HFF-Myc (cell line): ENCODE measurements at places on chromosomes 3 and 15.
A peak's percentile ranks its signal among the peaks of the same experiment; 100 is the strongest.

DNA sequence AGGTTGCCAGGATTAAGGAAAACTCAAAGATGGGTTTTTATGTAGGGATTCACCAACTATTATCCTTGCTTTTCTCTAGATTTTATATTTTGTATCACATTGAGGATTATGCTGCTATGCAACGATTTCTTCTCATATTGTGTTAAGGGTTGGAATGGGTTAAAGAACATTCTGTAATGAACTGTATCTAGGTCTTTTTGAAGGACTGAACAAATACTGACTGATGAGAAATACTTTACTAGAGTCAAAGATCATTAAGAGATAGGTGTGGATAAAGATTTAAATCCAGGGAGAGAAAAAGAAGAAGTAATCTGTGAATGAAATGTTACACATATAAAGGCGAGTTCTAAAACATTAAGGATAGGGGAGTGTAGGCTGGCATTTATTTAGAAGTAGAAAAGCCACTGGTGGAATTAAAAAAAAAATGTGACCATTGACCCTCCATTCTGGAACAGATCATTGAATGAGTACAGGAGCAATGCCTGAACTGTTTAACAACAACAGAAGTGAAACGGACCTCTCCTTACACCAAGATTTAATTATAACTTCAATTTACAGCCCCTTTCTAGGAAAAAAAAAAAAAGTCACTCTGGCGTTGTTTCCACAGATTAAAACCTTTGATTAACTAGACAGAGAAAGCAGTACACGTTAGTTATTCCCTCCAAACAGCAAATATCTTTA is 39.2 kb downstream of the PROS1 start:
- no peak for DNase-seq

- no peak for DNase-seq
These were observed 11.2 kb downstream of the ANXA2 start for GRCh38 chr15:60386615-60387014.

DNA sequence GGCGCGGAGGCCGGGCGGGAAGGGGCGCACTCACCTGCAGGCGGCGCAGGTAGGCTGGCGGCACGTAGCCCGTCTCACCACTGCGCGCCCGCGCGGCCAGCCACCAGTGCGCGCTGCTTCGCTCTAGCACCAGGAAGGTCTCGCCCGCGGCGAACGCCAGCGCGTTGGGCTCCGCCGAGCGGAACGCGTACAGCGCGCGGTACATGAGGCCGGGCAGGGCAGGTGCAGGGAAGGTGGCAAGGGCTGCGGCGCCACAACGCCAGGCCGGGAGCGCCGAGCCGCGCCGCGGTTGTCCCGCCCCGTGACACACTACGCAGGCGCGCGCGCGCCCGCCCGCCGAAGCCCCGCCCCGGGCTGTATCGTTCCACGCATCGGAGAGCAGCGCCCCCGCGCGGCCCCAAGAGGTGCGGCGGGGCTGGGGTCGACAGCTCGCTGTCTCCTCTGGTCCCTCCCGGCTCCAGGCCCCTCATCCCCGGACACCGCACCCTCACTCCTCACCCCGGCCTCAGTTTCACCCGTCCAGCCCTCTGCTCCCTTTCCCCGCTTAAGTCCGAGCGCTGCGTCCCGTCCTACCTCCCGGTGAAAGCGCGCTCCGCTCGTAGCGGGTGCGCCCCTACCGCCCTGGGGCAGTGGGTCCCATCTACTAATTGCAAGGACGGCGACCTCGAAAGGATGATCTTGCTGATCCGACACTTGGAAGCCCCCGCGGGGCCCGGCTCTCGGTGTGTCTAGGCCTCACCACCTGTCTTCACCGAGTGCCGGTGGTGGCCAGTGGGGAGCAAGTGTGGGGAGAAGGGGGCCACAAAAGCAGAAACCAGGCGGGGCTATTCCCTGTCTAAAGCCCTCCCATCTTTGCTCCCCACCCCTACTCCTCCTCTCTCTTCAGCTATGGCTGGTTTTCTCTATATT is at the start of gene NCKIPSD:
TSS of gene NCKIPSD (minus strand) at position 313 of the 909 bp plus-strand sequence. CDS start at position 205, 108 bp downstream.
- DNase-seq: no peak

GRCh38 chr3:13095408-13095937 is 22.2 kb upstream of the IQSEC1 start:
- no peak for DNase-seq

GRCh38 chr3:13143381-13144004 is 70.3 kb upstream of the IQSEC1 start:
- no peak for DNase-seq

GRCh38 chr3:150588027-150588830 is 14.9 kb upstream of the SELENOT start:
- DNase-seq: no peak

DNA sequence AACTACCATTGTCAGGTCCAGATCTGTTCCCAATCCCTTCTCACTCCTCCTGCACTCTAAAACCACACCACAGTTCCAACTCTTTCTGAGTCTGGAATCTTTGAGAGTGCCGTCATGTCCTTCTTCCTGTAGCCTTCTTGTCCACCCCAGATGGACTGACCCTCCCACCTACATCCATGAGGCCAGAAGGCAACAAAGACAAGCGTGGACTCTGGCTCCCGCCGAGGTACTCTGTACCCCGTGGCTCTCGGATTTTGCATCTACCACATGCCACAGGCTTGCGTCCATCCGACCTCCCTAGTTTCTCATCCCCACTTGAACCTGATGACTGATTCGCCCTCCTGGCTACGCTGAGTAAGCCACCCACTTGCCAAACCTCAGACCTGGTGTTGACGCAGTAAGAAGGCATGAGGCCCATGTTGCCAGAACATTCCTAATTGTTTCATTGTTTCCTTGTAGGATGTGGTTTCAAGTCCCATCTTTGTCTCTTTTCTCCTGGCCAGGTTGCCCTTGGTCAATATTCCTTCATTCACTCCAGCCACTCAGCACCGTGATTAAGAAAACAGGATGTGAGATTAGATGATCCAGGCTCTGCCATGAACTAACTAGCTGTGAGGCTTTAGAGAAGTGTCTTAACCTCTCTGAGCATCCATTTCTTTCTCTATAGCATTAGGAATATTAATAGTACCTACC is 1.1 kb upstream of the ZBTB38 start:
- peak; percentile 99 for DNase-seq

DNA sequence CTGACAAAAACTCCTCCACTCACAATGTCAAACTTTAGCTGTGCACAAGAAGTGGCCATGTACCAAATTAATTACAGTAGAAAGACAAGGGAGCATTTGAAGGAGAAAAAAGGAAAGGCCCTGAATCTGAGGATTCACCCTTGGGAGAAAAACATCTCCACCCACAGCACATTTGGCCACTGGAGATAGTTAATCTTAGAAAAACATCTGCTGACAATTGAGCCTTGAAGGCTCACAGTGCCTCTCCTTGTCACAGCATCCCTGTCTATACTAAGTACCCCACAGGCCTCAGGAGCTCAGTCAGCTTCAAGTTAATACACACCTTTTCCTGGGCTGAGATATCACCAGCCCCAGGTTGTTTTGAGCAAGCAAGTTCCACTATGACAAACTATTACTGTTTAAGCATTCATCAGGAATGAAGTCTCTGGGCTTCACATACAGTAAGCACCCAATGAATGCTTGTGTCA is 78.1 kb upstream of the SETMAR start:
- DNase-seq: no peak

DNA sequence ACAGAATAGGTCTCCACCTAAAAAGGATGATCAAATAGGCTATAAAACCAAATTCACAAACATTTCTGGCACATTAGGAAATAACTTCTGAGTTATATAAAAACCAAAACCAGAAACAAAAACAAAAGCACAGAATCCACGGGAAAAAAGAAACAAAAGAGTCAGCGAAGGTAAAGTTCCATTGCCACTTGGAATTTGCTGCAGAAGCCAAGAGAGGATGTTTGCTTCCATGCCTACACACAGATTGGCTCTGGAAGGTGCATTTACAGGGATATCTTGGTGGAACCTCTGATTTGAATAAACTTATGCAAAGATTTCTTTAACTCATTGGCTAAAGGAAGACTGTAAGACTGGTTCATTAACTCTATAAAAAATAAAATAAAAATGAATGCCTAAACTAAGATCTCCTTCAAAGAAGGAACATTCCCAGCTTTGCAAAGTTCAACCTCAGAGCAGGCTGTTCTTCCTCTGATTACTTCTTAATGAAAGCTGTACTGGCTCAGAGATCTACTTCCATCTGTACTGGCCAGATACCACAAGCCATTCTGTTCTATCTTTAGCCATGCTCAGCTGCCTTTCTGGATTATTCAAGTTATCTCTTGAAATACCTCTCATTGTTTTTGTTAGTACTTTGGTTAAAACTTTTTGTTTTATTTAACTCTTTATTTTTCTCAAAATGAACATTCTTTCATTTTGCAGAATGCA is 537.5 kb upstream of the CCDC54 start:
- no peak for DNase-seq

GRCh38 chr3:69558912-69559311 is 173.0 kb upstream of the FRMD4B start:
- no peak for DNase-seq

DNA sequence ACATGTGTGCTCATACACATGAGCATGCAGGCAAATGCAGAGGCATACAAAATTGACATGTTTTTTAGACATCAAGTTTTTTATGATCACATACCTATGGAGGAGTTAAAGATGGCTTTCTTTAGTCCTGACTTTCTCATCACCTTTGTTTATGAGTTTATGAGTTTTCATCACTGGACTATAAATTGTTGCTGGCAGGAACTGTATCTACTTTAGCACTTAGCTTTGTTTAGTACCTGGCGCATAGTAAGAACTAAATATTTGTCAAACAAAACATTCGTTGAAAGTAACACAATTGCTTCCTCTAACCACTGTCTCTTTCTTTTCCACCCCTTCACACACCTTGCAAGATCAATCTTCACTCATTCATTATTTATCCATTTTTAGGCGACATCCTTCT is 182.6 kb downstream of the SUCNR1 start:
- no peak for DNase-seq

GRCh38 chr3:186492385-186492984 is 51.7 kb downstream of the CRYGS start:
- no peak for DNase-seq

DNA sequence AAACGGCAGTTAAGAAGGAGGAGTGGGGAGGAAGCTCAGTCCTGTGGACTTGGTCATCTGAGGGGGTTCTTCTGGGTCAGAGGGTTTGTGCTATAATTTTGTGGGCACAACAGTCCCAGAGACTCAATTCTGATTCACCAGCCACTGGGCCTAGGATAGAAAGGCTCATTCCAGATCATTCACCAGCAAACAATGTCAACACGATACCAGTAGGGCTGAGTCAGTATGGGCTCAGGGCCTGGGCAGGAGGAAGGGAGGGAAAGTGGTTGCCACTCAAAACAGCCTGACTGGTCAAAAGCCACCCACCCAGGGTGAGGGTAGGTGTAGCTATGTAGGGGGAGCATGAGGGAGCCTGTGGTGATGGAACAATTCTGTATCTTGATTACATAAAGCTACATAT is 86.9 kb upstream of the MEX3B start:
- no peak for DNase-seq

GRCh38 chr15:50943638-50944037 is 35.2 kb downstream of the AP4E1 start:
- no peak for DNase-seq

- no peak for DNase-seq
These were observed 313.2 kb downstream of the AGBL1 start for GRCh38 chr15:86392874-86393273.

- DNase-seq: no peak
These were observed 384.8 kb upstream of the SEMA6D start for GRCh38 chr15:47332481-47332880.

DNA sequence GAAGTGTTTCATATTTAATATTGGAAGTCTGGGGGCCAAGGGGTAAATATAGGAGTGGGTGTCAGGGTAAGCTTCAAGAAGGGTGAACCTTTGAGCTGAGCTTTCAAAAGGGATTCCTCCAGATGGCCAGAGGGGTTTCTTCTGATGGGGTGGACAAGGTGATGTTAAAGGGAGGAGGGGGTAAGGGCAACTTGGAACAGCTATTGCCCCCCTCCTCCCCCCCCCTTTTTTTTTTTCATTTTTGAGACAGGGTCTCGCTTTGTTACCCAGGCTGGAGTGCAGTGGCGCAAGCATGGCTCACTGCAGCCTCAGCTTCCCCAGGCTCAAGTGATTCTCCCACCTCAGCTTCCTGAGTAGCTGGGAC is 2.1 kb upstream of the TTLL3 start:
- DNase-seq: no peak

DNA sequence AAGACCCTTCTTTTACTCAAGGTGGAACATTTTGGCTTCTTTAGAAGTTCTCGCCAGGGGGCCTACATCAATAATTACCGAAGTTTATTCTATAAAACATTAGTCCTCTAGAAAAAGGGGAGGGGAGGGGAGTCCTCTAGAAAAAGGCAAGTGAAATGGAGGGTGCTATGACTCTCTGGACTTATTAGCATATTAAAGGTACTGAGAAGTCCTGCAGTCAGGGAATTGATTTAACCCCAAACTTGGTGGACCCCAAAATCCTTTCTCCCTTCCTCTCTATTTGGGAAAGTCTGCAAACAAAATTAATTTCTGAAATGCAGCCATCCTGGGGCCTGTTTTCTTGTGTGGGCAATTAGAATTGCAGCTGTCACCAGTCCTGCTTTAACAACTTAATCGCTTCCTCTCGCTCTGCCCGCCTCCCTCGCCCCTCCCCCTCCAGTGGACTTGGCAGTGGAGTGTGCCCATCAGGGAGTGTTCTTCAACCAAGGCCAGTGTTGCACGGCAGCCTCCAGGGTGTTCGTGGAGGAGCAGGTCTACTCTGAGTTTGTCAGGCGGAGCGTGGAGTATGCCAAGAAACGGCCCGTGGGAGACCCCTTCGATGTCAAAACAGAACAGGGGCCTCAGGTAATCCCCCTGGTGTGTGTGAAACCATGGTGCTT is 18.9 kb upstream of the LRRK1 start:
- DNase-seq: no peak

DNA sequence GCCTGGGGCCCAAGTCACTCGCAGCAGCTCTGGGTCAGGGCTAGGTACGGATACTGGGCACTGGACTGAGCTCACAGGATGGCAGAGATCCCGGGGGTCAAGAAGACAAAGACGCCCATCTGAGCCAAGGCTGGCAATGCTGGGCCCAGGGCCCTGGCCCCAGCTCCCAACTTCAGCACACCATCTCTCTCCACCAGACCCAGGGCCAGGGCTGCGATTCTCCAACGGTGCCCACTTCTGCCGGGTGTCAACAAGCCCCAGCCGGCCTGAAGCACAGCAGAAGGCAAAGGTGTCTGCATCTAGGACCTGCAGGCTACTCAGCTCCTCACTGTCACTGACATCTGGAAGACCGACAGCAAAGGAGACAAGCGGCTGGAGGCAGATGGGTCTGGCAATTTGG is 8.6 kb downstream of the WDR73 start:
- DNase-seq: no peak

DNA sequence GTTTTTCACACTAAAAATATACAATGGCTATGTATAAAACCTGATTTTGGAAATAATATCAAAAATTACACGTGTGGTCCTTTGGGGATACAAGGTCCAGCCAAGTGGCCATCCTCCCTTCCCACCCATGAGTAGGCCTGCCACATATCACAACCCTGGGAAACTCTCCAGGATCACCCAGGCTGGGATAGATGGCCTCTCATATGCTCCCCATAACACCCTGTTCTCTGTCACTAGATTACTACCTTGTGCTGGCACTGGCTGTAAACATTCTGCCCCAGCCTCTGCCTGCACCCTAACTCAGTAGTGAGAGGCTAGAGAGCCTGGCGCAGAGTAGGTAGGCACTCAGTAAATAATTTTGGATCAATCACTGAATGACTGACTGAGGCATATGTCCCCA is 52.1 kb downstream of the CLDN18 start:
- DNase-seq: no peak
